Fibroblast of mammary gland (primary cell): ENCODE measurements at places on chromosomes 3 and 15.

- DNase-seq: no peak
These were observed 10.9 kb upstream of the AADACL2 start for GRCh38 chr3:151722856-151723255.

DNA sequence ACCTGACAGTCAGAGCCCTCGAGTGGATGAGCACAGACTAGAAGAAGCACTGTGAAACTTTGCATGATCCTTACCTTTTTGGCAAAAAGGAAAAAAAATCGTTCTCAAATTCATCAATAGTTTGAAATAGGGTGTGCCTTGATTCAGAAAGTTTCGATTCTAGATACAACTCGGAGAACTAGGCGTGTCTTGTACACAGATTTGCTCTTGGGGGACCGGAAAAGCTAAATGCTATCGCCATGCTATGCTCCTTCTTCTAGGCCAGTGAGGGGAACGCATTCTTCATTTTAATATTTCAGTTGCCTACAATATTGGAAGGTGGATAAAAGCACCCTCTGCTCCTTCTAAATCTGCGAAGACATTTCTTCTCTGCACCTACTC is 25.0 kb downstream of the CD86 start:
- DNase-seq: no peak

- no peak for DNase-seq
These were observed 62.0 kb downstream of the KLHL6 start for GRCh38 chr3:183493296-183494045.

DNA sequence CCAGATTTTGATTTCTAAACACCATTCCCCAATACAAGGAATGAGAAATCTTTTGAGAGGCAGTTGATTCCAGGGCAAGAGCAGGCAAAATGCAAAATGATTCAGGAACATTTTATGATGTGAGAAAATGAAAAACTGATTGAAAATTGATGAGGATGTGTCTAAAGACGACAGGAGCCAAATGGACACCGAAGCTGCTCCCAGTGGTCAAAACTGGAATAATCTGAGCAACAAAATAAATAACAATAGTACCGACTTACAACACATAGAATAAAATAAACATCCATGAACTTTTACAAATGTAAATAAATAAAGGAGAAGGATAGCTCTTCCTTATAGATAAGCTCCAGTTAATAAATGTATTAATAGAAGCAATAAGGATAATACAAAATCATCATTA is 186.8 kb downstream of the OCA2 start:
- no peak for DNase-seq

- peak; percentile 24 for DNase-seq
These were observed 101.0 kb downstream of the OSBPL10 start for GRCh38 chr3:31880020-31880419.

GRCh38 chr3:30513374-30514152 is 92.8 kb upstream of the TGFBR2 start:
- no peak for DNase-seq

- DNase-seq: peak; percentile 70
These were observed 371.7 kb downstream of the ZBTB20 start for GRCh38 chr3:114775395-114775794.

- DNase-seq: no peak
These were observed 88.3 kb downstream of the ARHGEF26 start for GRCh38 chr3:154209499-154209898.

GRCh38 chr3:156643729-156644389 is 30.5 kb upstream of the TIPARP start:
- DNase-seq: peak; percentile 34

- DNase-seq: no peak
These were observed 47.5 kb upstream of the AADACL2 start for GRCh38 chr3:151686257-151686656.

DNA sequence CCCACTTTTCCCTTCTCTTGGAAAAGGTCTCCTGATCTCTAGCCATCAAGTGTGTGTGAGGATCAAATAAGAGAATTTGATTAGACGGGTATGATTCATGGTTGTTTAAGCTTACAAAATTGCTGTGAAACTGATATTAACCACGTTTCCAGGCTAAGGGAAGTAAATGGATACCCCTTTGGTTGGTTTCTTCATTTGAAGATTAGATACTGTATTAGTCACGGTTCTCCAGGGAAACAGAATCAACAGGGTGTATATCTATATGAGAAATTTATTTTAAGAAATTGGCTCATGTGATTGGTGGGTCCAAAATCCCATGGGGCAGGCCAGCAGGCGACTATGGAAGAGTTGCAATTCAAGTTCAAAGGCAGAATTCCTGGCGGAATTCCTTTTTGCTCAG is 112.7 kb upstream of the SELENOK start:
- DNase-seq: no peak

DNA sequence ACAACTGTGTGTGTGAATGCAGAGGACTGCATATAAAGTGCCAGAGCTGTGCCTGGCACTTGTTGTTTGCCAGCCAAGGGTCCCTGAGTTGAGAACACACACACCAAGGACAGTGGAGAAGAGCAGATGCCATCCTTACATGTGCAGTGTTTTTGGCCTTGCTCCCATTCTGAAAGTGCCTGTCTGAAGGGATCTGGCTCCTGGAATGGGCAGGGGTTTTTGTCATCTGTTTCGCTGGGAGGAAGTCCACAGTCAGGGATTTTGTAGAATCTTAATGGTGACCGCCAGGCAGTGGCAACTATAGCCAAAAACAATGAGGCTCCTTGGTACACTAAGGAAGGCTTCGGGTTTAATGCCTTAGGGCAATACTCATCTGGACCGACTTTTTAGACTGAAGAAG is 63.7 kb downstream of the DUT start:
- no peak for DNase-seq

DNA sequence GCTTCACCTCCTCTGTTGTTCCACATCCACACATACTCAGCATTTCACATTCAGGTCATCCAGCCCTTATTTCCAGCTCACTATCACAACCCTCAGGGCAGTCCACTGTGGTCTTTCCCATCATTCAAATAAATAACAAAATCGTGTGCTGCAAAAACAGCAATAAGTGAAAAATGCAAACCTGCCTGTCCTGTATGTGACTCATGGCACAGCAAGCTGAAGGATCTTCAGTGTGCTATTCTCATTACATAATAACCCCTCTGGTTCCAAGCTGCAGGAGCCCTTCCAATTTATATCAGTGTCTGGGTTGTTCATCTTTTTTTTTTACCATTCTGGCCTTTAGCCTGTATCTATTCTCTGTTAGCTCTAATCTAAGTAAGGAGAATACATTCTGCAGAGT is 185.3 kb upstream of the UBE2E2 start:
- peak; percentile 22 for DNase-seq

DNA sequence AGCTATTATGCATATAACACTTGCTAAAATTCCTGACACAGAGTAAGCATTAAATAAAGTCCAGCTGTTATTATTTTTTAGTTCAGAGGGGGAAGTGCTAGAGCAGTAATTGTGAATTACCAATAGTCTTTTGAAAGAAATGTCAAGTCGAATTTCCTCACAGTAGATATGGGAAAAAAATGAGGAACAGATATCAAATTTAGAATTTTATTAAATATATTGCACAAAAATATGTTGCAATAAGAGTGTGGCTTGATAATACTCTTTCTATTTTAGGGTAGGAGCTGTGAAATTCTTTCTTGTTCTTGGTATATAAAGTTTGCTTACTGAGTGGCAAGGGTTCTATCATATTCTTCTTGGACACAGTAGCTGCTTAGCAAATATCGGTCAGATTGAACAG is 181.3 kb downstream of the NFKBIZ start:
- DNase-seq: no peak

DNA sequence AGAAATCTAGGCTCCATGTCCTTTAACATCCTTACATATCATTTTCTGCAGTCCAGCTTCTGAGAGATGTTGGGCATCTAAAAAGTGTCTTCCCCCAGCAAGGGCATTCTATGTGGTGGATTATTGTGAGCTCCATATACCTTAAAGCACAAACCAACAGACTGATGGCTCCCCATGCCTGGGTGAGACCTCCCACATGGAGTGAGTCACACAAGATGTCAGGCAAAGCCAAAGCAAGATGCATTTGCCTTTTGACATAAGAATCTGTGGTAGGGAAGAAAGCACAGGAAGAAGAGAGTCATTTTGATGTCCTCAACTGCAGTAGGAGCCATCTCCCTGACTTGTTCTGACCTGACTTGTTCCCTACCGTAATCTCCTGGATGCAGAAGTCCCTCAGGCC is 238.7 kb upstream of the EIF1B start:
- peak; percentile 35 for DNase-seq

DNA sequence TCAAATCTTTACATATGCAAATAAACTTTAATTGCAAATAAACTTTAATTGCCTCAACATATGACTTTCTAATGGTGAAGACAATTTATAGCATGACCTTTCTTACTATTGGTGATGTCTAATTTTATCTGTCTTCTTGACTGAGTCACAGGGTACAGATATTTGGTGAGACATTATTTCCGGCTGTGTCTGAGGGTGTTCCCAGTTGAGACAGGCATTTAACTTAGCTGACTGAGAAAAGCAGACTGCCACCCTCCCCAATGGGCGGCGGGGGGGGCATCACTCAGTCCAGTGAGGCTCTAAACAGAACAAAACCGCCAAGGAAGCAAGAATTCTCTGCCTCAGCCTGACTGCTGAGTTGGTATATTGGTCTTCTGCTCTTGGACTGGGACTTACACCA is 160.0 kb downstream of the TBL1XR1 start:
- peak; percentile 40 for DNase-seq

- DNase-seq: peak; percentile 55
These were observed 11.3 kb upstream of the LIMD1 start for GRCh38 chr3:45583021-45583851.

DNA sequence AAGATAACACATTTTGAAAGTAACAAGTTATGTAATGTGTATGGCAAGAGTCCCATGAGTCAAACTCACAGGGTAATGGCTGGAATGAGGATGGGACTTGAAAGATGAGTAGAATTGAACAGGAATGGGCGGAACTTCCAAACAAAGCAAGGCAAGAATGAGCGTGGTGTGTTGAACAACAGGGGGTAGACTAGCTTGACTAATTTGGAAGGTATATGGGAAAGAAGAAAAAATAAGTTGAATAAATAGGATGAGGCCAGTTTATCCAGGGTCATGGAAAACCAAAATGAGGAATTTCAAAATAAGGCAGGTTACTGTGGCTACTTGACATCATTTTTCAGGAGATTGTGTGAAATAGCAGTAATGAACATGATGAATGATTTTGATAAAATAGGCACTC is 2.5 kb upstream of the DPH6 start:
- DNase-seq: no peak

DNA sequence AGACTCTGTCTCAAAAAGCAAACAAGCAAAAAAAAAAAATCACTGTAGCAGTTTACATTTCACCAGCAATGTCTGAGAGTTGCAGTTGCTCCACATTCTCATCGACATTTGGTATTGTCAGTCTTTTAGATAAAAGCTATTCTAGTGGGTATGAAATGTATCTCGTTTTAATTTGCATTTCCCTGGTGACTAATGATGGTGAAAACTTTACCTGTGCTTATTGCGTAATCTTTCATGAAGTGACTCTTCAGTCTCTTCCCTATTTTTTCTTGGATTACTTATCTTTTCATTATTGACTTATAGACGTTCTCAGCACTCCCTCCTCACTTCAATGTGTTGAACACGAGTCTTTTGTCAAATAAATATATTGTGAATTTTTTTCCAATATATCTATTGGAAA is 37.2 kb upstream of the CLSTN2 start:
- DNase-seq: no peak

DNA sequence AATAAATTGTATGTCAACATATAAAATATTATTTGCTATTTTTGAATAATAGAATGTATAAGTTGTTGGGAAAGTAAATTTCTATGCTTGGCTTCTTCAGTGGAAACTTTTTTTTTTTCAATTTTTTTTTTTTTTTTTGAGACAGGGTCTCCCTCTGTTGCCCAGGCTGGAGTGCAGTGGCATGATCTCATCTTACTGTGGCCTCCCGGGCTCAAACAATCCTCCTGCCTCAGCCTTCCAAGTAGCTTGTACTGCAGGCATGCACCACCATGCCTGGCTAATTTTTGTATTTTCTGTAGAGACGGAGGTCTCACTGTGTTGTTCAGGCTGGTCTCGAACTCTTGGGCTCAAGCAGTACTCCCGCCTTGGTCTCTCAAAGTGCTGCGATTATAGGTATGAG is 16.8 kb downstream of the MBNL1 start:
- no peak for DNase-seq

DNA sequence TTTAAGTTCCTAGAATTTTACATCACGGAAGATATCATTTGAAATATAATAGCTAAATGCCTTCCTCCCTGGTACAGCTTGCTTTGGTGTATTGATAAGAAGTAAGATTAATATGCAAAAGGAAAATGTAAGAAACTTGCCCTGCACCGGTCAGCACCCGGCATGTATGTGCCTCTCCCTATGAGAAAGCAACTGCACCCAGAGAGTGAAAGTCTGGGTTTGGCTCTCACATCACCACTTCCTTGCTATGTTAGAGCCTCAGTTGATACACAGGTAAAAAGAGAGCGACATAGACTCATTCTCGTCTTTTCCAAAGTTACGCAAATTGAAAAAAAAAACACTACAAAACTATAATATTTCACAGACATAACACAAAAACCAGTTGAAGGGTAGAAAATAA is 96.7 kb downstream of the FOXP1 start:
- no peak for DNase-seq

- peak; percentile 73 for DNase-seq
These were observed 3.5 kb upstream of the POPDC2 start for GRCh38 chr3:119663885-119664284.

DNA sequence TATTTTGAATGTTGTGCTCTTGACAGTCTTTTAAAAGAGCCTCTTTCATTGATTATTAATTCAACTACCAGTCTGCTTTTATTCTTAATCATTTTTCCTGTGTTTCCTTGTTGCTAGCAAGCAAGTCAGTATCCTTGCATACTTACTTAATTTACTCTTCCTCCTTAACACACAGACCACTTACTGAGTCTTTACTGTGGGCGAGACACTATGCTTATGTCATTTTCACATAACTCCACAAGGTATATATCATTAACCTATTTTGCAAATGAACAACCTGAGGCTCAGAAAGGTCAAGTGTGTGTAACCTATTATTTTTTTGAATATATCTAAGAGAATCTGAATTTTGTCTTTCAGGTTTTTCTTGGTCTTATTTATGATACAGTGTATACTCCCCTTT is 130.9 kb downstream of the WDR76 start:
- no peak for DNase-seq

GRCh38 chr15:62503451-62503850 is 338.4 kb upstream of the C2CD4B start:
- peak; percentile 57 for DNase-seq

GRCh38 chr3:105367063-105367405 is 325 bp downstream of the ALCAM start:
- DNase-seq: no peak
